ENCODE measurements at places on chromosomes 12 and 14.

- no peak for DNase-seq
Measured at GRCh38 chr12:122067966-122068365, 10.6 kb upstream of the MLXIP start.

GRCh38 chr12:16482726-16483125 lies 123.2 kb downstream of the LMO3 start:
- DNase-seq = no peak

DNA sequence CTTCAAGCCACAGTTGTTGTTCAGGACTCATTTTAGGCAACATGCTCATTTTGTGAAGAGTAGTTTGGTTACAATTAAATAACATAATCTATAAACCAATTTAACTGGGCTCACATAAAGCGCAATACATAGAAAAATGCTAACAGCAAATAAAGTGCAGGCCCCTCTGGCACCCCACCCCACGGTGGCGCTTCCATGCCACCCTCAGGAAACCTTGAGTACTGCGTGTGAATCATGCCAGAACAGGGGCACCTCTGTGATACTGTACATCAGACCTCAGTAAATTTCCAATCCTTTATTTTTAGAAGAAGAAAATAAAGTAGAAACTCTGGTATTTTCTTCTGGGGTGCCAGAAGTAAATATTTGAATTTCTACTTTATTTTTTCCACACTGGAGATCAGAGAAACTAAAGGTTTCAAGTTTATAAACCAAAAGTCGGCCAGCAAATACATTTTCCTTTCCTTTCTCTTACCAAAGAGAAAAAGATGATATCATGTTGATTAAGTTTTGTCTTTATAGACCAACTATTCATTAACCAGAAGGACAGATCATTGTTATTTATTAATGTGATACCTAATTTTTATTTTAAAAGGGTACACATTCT lies 316.8 kb downstream of the PAWR start:
- DNase-seq = no peak

GRCh38 chr14:29953501-29953900 lies 25.9 kb upstream of the PRKD1 start:
- DNase-seq = no peak

GRCh38 chr12:121427556-121428050 lies 27.7 kb downstream of the RNF34 start:
- DNase-seq = no peak

DNA sequence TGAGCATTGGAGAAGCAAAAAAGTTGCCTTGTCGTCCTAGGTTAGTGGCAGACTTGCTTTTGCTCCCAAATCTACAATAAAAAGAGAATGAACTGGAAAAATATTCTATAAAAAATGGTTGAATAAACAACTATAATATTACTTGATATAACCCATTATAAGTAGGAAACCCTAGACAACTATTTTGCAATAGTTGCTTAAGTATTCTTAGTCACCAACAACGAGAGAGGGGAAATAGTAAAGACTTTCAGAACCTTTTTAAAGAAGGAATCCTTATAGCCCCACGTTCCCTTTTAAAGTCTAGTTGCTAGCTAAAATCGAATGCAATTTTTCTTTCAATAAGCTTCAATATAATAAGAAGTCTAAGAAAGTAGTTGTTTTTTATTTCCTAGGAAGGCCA lies 17.5 kb downstream of the AQP6 start:
- no peak for DNase-seq

GRCh38 chr12:19018302-19018970 lies 111.1 kb upstream of the PLEKHA5 start:
- no peak for DNase-seq

DNA sequence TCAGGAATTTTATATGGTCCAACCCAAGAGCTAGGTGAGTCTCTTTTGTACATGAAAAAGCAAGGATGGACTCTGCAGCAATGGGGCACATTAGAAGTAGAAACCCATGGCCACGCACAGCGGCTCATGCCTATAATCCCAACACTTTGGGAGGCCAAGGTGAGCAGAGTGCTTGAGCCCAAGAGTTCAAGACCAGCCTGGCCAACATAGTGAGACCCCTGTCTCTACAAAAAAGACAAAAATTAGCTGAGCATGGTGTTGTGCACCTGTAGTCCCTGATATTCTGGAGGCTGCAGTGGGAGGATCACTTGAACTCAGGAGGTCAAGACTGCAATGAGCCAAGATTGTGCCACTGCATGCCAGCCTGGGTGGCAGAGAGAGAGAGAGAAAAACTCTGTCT lies 128.7 kb upstream of the PLEKHA5 start:
- DNase-seq = no peak

DNA sequence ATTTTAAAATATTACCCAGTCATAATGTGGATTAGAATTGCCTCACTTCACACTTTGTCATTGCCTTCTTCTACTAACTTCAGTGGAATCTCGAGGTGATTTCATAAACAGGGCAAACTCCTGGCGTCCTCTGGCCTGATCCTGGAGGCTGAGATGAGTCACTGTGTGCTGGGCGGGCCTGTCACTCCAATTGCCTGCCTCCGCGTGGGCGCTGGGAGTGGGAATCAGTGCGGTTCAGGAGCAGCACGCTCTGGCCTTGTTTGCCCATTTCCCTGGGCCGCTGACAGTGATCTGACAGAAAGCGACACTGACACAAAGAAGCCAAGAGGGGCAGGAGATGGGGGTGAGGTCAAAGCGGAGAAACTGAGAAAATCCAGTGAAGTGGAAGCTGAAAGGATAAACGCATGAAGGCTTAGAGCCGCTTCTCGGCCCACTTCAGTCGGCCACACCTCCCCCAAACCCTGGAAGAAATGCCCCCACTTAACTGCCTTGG lies 29.7 kb downstream of the LGR5 start:
- no peak for DNase-seq

DNA sequence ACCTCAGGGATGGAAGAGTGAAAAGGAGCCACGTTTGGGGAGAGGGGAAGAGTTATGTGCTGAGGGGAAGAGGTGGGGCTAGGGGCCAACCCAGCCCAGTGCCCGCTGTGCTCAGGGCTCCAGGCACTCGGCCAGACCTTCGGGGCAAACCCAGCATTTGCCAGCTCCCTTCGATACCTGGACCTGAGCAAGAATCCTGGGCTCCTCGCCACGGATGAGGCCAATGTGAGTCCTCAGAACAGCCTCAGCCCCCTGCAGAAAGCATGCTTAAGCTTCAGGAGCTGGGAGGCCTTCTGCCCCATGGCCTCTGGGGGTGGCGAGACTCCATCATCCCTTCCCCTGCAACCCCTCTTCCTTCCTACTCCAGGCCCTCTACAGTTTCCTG lies 5.0 kb downstream of the CARMIL3 start:
- DNase-seq = no peak

DNA sequence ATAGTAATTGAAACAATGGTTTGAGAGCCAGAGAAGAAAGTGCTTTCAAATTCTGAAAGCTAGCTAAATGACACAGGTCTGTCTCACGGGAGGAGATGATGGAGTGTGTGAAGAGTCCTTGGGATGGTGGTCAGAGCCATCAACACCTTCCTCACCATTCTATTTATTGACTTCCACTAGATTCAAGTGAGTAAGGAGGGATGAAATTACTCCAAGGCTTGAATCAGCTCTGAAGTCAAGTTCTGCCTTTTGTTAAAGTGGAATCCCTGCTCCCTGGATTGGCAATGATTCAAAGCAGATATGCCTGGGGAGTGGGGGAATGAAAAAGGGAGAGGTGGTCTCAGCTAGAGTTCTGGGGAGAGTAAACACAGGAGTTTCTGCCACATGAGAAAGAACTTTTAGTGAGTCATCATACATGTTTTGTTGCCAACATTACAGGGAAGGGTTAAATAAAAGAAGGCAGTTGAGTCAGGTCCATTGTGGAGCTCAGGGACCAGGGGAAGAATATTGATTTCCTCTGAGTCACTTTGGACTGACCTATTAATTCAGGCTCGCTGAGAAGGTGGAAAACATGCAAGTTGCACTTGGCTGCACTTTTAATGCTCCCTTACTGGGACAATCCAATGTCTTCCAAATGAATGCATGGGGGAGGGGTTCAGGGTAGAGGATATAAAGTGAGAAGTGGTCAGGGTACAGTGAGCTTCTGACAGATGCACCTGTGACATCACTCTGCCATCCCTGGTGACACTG lies 142.7 kb downstream of the TBX5 start:
- no peak for DNase-seq

GRCh38 chr14:36700651-36701050 lies 39.0 kb downstream of the PAX9 start:
- DNase-seq = no peak

- no peak for DNase-seq
Measured at GRCh38 chr12:95593266-95593871, 42.1 kb upstream of the USP44 start.

- DNase-seq = no peak
Measured at GRCh38 chr12:91370086-91370868, 187.7 kb upstream of the DCN start.

DNA sequence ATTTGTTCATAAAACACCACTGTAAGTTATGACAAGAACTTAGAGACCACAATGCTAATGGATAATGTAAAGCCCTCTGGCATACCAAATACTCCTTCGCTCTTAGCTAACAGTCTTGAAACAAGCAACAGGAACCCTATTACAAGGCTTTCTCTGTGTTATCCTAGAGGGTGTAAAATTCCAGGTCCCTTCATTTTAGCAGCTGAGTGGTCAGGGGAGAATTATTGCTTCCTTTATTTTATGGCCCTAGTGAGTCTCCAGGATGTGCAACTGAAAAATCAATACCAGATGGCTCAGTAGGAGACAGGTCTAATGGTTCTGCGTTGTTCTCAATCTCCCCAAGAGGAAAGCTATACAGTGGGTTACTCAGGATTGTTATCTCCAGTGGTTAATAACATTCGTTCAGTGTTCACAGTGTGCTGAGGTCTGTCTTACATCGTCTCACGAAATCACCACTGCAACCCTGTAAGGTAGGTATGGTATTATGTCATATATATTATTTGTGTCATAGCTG lies 172.7 kb upstream of the CNOT2 start:
- DNase-seq = no peak

- DNase-seq = no peak
Measured at GRCh38 chr12:46998811-46999368, 80.5 kb upstream of the PCED1B start.

GRCh38 chr14:37195327-37195726 lies 2.4 kb upstream of the MIPOL1 start:
- DNase-seq = no peak

DNA sequence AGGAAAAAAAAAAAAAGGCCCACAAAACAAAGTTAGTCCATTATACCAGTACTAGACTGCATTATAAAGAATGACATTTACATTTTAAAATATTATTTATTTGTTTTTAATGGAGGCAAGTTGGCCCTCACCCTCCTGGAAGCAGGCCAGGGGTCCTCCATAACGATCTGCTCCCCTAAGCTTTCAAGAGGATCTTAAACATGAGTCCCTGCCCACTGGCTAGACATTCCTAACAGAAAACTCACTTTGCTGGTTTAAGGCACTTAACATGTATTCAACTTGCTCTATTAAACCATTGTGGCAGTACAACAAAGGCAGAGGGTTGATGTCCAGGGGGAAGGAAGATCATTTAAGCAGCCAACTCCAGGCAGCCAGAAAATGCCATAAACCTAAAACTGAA lies 111.4 kb downstream of the STXBP6 start:
- no peak for DNase-seq

All from right renal cortex interstitium (tissue), 3 donors.